ENCODE measurements at places on chromosomes 4 and X.

DNA sequence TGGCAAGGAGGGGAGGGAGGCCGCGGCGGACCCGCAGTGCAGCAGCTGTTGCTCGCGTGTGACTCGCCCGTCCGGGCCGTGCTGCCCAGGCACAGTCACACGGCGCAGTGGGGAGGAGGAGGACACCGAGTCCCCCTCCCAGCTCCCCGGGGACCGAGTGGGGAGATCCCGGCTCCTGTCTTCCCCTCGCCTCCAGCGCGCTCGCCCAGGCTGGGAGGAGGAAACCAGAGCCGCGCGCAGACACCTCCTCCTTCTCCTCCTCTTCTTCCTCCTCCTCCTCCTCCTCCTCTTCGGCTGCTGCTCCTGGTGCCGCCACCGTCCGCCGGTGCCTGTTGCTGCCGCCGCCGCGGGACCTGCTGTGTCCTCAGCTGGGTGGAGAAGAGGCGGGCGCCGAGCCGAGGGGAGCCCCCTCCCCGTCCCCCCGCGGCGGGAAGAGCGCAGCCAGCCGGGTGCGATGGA is at the start of gene TBC1D1:
Gene TBC1D1, plus strand, starts transcription at position 284 of the 459 bp plus-strand sequence. CDS start 11,012 bp downstream, outside the sequence.
- DNase-seq: peak; percentile 58

DNA sequence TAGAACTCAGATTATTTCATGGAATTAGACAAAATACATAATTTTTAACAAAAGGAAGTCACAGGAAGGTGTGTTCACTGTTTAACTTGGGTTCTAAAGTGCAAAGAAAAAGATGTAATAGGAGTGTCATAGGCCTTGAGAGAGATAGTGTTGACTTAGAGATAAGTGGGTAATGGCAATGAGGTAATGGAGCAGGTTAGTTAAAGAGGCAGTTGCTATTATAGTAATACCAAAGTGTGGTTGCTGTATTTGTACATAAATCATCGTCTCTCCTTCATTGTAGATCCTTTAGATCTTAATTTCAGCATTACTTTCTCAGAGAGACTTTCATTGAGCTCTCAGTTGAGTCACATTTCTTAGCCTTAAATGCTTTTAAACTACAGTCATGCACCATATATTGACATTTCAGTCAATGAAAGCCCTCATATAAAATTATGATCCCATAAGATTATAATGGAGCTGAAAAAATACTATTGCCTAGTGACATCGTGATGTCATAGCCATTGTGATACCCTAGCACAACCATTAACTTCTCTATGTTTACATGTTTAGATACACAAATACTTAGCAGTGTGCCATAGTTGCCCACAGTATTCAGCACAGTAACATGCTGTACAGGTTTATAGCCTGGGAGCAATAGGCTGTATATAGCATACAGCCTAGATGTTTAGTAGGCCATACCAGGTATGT is 245.4 kb downstream of the ADGRL3 start:
- no peak for DNase-seq

DNA sequence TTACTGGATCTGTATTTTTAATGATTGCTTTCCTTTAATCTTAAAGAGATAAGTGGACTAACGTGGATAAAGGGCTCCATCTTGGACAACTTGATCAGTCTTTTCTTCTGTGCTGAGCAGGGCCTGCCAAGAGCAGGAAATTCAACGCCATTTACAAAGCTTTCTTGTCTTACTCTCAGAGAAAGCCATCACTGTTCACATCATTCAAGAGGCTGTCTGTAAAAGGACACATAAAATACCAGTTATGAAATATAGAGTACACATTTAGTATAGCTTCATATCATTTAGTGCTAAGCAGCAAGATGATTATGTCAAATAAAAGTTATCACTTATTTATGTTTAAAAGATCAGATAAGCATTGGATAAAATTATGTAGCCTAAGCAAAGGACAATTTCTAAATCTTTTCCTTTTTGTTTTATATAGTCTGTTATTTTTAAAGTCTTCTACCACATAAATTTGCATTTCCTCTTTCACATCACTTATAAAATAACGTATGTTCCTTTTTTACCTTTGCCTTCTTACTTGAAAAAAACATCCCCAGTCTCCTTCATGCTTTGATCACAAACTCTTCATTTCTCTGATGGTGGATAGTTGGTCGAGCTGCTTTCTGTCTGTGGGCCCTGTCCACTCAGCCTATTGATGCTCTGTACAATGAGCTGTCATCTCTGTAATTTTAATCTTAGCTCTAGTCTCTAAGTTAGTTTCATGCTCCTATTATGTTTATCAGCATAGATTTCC is 2.1 kb upstream of the CCNG2 start:
- DNase-seq: no peak

- DNase-seq: no peak
Observed at GRCh38 chr4:3462321-3462789, 751 bp upstream of the DOK7 start.

- no peak for DNase-seq
Observed at GRCh38 chrX:114798907-114799306, 215.0 kb downstream of the HTR2C start.

DNA sequence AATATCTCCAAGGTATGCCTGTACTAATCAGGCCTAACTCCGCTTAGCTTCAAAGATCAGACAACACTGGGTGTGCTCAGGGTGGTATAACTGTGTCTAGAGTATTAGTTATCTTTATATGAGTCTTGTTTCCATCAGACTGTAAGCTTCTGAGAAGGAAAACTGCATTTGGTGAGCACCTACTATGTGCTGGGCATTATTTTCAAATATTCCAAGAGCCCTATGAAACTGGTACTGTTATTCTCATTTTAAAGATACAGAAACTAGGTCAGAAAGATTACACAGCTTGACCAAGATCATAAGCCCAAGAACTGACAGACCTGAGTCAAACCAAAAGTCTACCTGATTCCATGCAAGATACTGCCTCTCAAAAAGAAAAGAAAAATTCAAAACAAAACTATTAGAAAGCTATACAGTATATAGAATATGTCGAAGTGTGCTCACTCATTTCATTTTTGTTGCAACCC is 44.4 kb downstream of the LRBA start:
- DNase-seq: no peak

DNA sequence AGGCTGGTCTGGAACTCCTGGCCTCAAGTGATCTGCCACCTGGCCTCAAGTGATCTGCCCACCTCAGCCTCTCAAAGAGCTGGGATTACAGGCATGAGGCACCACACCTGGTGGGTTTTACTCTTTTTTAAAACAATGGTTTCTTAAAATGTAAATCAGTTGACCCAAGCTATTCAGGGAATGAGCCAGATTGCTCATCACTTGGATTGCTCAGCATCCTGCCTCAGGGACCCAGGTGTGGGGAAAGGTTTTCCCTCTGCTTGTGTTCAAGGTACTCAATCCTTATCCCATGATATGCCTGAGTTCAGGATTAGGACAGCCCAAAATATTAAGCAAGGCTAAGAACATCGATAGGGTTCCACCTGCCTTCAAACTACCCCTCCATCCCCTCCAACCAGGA is 67.4 kb downstream of the CHRNA9 start:
- no peak for DNase-seq

DNA sequence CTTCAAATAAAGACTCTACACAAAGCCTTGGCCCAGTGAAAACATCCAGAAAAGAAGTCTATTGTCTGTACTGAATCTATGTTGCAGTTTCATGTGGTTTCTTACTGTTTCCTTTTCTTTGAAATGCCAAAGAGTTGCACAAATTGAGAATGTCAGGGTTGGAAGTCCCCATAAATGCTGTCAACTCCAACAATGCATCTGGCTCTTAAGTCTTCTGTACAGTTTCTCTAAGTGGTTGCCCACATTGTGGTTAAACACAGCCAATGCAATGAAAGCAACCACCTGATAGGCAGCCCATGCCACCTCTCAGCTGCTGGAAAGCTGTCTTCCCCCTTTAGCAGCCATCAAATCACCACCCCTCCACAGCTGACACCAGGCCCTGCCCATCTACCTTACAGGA is 67.2 kb upstream of the C1GALT1C1 start:
- peak; percentile 56 for DNase-seq

DNA sequence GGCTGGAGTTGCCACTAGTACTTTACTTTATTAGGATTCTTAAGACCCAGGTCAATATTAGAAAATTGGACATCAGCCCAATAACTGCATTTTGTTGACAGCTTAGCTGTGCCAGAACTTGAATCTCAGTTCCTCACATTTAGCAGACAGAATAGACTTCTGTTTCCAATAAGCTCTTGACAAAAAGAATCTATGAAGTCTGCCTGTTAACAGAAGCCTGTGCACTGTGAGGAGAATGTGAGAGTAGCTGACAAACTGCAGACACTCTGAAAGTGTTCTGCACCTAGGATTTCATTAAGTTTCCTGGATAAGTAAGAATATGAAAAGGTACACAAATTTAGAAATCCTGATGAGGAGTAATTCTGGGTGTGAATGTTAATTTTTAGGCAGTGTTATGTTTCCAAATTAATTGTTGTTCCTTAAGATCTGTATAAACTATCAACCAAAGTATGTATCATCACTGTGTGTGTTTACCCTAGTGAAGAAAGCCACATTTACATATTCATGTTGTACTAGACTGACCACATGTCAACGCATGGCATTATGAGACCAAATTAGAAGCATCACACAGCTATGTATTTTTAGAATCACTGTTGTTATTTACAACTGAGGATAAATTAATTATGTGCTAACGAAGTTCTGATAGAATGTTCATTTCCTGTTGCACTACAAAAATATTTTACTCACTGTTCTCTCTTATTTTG is 756.4 kb upstream of the IGFBP7 start:
- DNase-seq: no peak

DNA sequence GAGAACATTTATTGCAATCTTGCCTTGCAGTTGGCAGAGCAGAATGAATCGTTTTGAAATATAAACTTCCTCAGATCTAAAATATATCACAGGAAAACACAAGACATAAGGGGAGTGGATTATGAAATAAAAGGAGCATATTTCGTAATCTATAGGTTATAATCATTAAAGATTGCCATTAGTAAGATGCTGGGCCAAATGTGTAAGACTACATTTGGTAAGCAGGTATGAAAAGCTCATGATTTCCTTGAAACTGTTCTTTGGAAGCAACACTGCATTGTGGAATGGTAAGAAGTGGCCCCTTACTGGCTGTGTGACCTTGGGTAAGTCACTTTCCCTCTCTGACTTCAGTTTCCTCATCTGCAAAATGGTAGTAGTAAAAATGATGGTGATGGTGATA is 68.3 kb downstream of the AFF2 start:
- no peak for DNase-seq

DNA sequence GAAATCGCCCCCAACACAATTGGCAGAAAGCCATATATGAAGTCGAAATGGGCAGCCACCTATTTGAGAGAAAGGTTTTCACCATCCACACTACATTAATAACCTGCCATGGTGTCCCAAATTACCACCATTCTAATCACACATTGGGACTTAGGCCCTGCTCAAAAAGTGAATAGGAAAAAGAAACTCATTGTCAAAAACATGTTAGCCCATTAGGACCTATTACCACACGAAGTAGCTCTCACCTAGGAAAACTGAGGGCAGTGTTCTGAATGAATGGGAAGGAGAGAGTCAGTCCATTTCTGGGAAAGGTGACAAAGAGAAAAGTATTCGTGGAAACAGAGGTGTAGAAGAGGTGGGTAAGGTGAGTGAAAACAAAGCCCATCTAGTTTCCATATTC is 60.8 kb downstream of the GPC3 start:
- DNase-seq: no peak

GRCh38 chr4:172986114-172986513 is 182.5 kb upstream of the GALNT7 start:
- DNase-seq: no peak

GRCh38 chrX:119398587-119398973 is 556 bp upstream of the SLC25A43 start:
- DNase-seq: no peak

DNA sequence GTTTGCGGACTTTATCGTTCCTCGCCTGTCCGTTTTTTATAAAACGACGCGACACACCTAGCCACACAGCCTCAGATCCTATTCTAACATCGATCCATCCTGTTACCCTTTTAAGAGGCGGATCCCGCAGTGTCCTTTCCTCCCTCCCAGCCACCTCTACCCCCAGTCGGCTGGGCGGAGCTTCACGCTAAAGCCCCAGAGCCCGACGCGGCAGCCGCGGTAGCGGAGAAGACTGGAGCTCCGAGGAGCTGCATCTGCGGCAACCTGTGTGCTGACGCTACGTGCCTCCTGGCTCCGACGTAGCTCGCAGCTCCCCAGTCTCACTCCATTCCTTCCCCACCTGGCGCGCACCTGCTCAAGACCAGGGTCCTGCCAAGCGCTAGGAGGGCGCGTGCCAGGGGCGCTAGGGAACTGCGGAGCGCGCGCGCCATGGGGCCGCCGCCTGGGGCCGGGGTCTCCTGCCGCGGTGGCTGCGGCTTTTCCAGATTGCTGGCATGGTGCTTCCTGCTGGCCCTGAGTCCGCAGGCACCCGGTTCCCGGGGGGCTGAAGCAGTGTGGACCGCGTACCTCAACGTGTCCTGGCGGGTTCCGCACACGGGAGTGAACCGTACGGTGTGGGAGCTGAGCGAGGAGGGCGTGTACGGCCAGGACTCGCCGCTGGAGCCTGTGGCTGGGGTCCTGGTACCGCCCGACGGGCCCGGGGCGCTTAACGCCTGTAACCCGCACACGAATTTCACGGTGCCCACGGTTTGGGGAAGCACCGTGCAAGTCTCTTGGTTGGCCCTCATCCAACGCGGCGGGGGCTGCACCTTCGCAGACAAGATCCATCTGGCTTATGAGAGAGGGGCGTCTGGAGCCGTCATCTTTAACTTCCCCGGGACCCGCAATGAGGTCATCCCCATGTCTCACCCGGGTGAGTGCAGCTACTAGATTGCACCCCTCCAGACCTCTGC is at the start of gene RNF128:
Gene RNF128, plus strand, starts transcription at position 217 of the 953 bp plus-strand sequence. Its CDS starts 213 bp downstream, at position 430.
- peak; percentile 2 for DNase-seq

GRCh38 chr4:80465736-80466135 is 130.2 kb downstream of the CFAP299 start:
- DNase-seq: no peak

DNA sequence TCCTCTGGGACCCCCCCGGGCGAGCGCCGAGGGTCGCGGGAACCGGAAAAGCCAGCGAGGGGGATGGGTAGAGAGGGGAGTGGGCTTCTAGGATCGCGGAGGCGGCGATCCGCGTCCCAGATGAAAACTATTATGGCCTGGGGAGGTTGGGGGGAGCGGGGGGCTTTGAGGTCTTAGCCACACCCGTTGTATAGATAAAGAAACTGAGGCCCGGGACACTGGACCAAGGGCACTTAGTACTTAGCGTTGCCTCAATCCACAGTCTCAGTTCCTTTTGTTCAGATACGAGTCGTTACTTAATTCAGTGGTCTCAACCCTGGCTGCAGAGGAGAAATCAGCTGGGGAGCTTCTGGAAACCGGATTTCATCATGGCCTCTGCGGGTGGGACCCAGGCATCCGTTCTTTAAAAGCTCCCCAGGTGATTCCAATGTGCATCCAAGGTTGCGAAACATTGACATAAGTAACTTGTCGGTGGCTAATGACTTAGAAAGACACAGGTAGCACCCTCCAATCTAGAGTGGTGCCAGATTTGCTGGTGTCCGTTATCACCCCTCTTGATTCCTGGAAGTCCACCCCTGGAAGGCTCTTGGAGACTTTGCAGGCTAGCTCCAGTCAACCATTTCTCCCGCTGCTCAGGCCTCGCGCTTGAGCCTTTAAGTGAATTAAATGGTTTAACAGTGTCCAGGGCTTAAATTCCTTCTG is 90.7 kb downstream of the GEMIN8 start:
- DNase-seq: no peak

GRCh38 chrX:72048510-72049455 is 82.9 kb downstream of the RTL5 start:
- DNase-seq: peak; percentile 23

Data from CD4-positive, alpha-beta T cell treated with Interleukin-10 for 1 hour (primary cell).